ENCODE measurements at places on chromosomes 6 and 20.

DNA sequence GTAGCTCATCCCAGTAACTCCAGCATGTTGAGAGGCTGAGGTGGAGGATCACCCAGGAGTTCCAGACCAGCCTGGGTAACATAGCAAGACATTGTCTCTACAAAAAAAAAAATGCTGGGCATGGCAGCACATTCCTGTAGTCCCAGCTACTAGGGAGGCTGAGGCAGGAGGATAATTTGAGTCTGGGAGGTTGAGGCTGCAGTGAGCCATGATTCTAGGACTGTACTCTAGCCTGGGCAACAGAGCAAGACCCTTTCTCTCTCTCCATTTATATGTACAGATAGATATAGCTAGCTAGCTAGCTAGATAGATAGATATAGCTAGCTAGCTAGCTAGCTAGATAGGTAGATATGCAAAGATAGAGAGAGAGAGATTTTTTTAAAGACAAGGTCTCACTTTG is 20.4 kb downstream of the ILRUN start:
- DNase-seq: no peak

- no peak for DNase-seq
Observed at GRCh38 chr6:82068721-82069120, 178.8 kb downstream of the IBTK start.

GRCh38 chr6:113707194-113707593 is 150.0 kb upstream of the MARCKS start:
- DNase-seq: no peak

- peak; percentile 59 for DNase-seq
Observed at GRCh38 chr6:168133168-168133561, 54.2 kb upstream of the FRMD1 start.

- DNase-seq: peak; percentile 43
Observed at GRCh38 chr20:17871181-17871580, 97.4 kb downstream of the SNX5 start.

GRCh38 chr6:52984247-52984646 is 10.8 kb downstream of the GSTA4 start:
- peak; percentile 91 for DNase-seq

GRCh38 chr20:53513489-53514298 is 79.9 kb downstream of the ZNF217 start:
- DNase-seq: no peak

GRCh38 chr6:108222504-108222903 is 38.3 kb downstream of the SNX3 start:
- no peak for DNase-seq

DNA sequence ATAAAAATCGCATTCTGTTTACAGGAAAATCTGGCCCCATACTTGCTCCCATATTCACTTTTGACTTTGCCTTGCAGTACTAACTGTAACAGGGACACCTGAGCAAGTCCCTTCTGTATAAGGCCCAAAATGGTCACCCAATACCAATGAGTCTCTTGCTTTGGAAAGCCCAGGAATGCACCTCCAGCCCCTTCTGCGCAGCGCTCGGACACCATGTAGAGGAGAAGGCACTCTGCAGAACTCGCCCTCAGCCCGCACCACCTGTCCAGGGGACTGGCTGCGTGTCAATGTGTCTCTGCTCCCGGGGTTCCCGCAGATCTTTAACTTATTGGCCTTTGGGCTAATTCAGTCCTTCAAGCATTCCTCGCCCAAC is 746 bp upstream of the PRND start:
- DNase-seq: no peak

DNA sequence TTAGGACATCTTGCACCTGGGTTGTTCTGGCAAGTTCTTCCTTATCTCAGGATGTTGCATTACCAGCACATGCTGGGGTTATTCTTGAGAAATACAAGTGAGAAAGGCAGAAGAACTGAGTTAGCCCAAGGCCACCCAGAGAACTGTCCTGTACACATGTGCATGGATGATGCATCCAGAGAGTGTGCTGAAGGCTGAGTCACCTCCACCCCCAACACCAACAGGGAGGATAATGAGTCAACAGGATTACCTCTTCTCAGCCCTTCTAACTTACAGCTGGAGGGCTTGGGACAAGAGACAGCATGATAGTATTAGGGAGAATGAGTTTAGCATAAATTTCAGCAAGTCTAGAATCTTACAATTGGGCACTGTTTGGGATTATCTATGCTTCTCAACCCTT is 8.5 kb downstream of the SCGN start:
- DNase-seq: peak; percentile 77

GRCh38 chr6:125224231-125224861 is 70.8 kb downstream of the TPD52L1 start:
- DNase-seq: peak; percentile 55

- no peak for DNase-seq
Observed at GRCh38 chr6:71222671-71223070, 65.9 kb upstream of the OGFRL1 start.

DNA sequence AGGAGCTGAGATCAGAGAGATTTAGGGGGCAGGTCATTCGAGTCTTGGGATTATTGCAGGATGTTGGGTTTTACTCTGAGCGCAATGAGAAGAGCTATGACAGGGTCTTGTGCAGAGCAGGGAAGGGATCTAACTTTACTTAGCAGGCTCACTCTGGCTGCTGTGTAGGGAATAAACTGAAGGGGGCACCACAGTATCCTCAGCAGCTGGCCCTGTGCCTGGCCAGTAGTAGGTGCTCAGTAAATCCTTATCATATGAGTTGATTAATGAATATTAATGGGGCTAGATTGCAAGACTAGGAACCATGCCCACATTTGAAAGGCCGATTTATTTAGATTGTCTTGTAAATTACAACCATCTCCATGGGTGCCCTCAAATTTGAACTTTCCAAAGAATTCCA is 4.6 kb upstream of the MDGA1 start:
- DNase-seq: no peak

GRCh38 chr6:102986086-102986485 is 1592.6 kb downstream of the GRIK2 start:
- DNase-seq: no peak

DNA sequence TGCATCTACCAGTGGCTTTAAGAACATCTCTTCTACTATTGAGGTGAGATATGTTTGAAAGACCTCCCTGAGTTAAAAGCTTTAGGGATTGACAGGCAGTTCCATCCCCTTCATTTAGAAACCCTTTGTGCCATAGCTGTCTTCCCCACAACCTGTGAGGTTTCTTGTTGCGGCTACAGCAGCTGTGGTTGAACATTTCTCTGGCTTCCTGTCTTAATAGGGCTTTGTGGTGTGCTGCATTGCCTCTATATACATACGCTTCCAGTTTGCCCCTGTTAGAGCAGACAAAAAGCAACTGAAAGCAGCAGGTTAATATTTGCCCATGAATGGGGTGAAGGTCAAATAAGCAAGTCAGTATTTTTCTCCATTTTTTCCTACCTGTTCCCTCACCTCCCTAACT is 210.2 kb downstream of the TMEM200A start:
- no peak for DNase-seq

- no peak for DNase-seq
Observed at GRCh38 chr6:13412639-13413465, 74.5 kb downstream of the GFOD1 start.

- peak; percentile 65 for DNase-seq
Observed at GRCh38 chr6:149439626-149440025, 39.6 kb downstream of the SUMO4 start.

DNA sequence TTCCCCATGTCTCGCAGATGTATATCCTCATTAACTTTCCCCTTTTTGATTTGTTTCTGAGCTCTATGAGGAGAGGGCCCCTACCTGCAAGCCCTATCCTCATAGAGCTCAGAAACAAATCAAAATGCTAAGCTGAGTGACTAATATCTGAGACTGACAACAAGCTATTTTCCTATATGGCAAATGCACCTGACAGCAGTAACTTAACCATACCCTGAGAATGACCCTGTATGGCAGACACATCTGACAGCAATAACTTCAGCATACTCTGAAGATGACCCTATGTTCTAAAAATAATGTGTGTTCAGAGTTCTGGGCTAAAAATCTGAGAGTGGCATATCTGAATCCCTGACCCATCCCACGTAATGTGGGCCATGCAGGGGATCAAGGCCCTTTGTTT is 79.0 kb upstream of the MEI4 start:
- DNase-seq: no peak

GRCh38 chr20:48708630-48709029 is 119.2 kb downstream of the PREX1 start:
- no peak for DNase-seq

GRCh38 chr6:33813990-33814985 is 10.5 kb upstream of the MLN start:
- no peak for DNase-seq

DNA sequence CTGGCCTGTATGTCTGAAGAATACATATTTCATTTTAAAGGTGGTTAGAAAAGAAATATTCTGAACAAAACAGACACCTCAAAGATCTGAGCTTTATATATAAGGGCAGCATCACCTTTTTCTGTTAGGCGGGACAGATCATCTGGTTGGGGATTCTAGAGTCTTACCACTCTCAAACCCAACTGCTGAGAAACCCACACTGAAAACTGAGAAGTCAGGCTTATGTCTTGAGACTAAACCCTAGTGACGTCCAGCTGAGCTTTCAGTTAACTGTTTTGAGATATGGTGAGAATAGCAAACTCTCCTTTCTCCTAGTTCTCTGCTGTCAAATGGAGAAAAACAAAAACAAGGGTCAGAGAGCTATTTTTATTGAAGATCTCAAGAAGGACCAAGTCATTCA is 63.7 kb upstream of the CCN6 start:
- no peak for DNase-seq

- no peak for DNase-seq
Observed at GRCh38 chr6:161217628-161218027, 56.2 kb downstream of the AGPAT4 start.

GRCh38 chr20:43938932-43939761 is 24.5 kb downstream of the TOX2 start:
- peak; percentile 100 for DNase-seq

DNA sequence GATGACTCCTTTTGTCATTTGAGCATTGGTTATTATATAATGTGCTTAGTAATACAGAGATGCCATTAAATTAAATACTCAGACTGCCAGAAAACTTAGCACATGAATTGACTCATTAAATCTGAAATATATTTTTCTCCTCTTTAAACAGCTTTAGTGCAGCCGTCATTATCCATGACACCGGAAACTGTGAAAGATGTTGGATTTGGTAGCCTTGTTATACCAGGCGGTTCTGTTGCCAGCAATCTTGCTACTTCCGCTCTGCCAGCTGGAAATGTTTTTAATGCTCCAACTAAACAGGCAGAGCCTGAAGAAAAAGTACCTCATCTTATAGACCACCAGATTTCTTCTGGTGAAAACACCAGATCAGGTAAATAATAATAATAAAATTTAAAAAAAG is 97.6 kb downstream of the SCAF8 start:
- DNase-seq: no peak

GRCh38 chr6:20589266-20589665 is 55.0 kb downstream of the CDKAL1 start:
- DNase-seq: no peak

GRCh38 chr6:3323696-3324261 is 65.0 kb downstream of the PSMG4 start:
- DNase-seq: no peak

GRCh38 chr20:14401479-14402138 is 64.2 kb upstream of the FLRT3 start:
- no peak for DNase-seq

DNA sequence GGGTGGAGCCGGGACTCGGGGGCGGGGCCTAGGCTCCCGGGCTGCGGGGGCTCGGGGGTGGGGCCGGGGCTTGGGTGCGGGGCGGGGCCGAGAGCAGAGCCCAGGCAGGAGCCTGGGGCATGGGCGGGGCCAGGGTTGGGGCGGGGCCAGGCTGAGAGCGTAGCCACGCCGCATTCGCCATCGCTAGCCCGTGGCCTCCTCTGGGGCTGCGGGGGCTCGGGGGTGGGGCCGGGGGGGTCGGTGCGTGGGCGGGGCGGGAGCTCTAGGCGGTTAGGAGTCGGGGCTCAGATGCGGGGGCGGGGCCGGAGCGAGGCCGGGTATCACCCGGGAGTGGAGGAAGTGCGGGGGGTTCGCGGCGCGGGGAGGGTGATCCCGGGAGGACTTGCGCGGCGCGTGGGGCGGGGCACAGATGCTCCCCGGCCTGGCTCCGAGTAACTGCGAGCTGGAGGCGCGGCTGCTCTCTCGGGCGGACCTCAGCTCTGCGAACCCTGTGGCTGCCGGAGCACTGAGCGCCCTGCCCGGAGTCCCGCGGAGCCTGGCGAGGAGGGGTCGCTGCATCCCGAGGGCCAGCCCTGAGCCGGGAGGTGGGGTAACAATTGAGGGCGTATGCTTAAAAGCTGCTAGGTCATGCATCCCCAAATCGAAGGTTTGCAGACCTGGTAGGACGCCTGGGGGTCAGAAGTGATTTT is 434 bp upstream of the ECI2 start:
- peak; percentile 96 for DNase-seq

- DNase-seq: no peak
Observed at GRCh38 chr6:23306251-23306950, 737.0 kb downstream of the HDGFL1 start.

- DNase-seq: no peak
Observed at GRCh38 chr6:69758214-69758613, 38.6 kb downstream of the LMBRD1 start.

- DNase-seq: no peak
Observed at GRCh38 chr20:5822569-5822968, 72.4 kb downstream of the SHLD1 start.

DNA sequence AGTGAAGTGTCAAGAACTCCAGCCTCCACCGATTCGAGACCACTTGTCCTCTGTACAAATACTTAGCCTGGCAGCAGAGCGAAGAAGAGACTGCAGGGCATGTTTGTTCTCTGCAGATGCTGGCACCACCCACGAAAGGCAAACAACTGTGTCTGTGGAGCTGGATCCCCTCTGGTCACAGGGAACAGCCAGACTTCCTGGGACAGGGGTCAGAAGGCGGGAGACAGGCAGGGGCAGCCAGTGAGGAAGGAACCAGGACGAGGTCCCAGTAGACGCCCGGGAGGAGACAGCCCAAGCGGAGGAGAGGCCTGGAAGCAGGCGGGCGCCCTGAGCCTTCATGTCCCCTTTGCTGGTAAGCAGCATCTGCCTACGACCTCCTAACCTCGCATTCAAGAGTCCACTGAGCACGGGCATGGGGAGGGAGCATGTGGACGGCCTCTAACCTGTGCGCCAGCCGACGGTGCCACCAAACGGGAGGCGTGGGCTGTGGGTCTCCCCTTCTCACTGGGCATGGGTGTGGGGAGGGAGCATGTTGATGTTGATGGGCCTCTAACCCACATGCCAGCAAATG is 265.5 kb downstream of the DLL1 start:
- no peak for DNase-seq

GRCh38 chr20:61930776-61931475 is 134.8 kb downstream of the TAF4 start:
- DNase-seq: no peak

- DNase-seq: no peak
Observed at GRCh38 chr6:167094820-167095637, 27.9 kb upstream of the CCR6 start.

DNA sequence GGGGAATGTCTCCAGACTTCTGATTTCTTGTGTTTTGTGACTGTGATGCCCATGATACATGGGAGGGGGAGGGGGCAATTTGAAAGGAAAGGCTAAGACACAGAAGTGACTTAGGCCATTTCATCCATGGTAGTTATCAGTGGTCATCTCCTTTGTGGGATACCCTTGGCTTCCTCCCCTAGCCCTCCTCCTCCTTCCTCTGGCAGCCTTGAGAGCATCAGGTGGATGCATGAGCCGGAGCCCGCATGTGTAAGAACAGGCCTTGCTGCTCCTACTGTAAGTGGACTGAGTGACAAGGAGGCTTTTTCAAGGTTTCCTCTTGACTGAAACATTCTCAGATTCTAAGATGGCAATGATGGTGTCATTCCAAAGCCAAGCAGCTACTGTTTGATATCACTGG is 874 bp downstream of the CD83 start:
- no peak for DNase-seq

- DNase-seq: peak; percentile 15
Observed at GRCh38 chr6:156791320-156791850, 14.2 kb downstream of the ARID1B start.

- no peak for DNase-seq
Observed at GRCh38 chr6:7262746-7263518, 50.1 kb downstream of the SSR1 start.

Data from M059J (cell line).